Stomach (tissue), 19 donors: ENCODE measurements at places on chromosomes 16 and 17.
A peak's percentile ranks its signal among the peaks of the same experiment; 100 is the strongest.

DNA sequence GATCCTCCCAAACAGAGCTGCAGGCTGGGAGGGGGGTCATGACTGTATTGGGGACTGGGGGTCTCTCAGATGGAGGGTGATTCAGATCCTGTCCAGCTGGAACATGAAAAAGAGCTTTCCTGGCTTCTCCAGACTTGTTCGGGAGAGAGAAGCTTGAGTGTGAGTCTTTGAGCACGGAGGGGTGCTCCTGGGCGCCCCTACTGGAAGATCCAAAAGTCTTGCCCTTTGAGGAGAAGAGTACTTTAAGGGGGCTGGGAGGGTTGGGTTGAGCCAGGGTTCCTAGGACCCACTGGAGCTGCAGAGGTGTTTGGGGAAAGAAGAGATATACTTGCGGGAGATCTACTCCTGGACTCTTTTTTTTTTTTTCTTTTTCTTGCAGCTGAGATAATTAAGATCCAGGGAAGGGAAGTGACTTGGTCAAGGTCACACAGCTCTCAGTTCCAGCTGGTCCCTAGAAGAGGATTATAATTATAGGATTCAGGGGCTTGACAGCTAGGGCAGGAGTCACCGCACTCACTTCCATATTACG is 8.4 kb downstream of the RARA start:
- H3K27me3 ChIP-seq: no peaks in the 10 kb centered on the region
- peak overlapping the region; percentile 81 for H3K4me3 ChIP-seq
- DNase-seq: peak; percentile 78
- H3K4me1 ChIP-seq: peaks cover 96% of the 10 kb centered on the region

- H3K27ac ChIP-seq: no peak overlapping the region
- no peak overlapping the region for H3K4me3 ChIP-seq
- no peaks in the 10 kb centered on the region for H3K27me3 ChIP-seq
- peaks cover 15% of the 10 kb centered on the region for H3K4me1 ChIP-seq
These were observed 36.4 kb downstream of the CDK5R1 start for GRCh38 chr17:32523017-32523680.

DNA sequence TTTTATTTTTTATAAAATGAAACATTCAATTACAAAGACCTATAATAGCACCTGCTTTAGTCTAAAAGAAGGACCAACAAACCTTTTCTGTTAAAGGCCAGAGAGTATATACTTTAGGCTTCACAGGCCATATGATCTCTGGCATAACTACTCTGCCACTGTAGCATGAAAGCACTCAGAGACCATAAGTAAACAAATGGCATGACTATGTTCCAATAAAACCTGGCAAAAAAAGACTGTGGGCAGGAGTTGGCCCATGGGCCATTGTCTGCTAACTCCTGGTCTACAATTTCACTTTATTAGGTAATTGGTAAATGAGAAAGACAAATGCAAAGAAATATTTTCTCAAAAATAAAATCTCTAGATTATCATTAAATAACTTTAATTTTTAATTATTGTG is 14.9 kb downstream of the CEP112 start:
- no peak overlapping the region for H3K4me3 ChIP-seq
- H3K27me3 ChIP-seq: no peaks in the 10 kb centered on the region
- no peaks in the 10 kb centered on the region for H3K4me1 ChIP-seq
- H3K36me3 ChIP-seq: peaks cover 19% of the 10 kb centered on the region
- DNase-seq: no peak
- no peak overlapping the region for H3K27ac ChIP-seq

GRCh38 chr16:66484453-66485213 is 57.5 kb downstream of the BEAN1 start:
- H3K4me1 ChIP-seq: peaks cover 12% of the 10 kb centered on the region
- no peak overlapping the region for H3K27ac ChIP-seq
- no peak overlapping the region for H3K4me3 ChIP-seq
- no peaks in the 10 kb centered on the region for H3K36me3 ChIP-seq
- H3K27me3 ChIP-seq: no peaks in the 10 kb centered on the region

- no peak overlapping the region for H3K27ac ChIP-seq
- no peaks in the 10 kb centered on the region for H3K27me3 ChIP-seq
- no peaks in the 10 kb centered on the region for H3K36me3 ChIP-seq
- DNase-seq: no peak
- no peak overlapping the region for H3K4me3 ChIP-seq
These were observed 7.8 kb downstream of the NACA2 start for GRCh38 chr17:61583242-61583641.

DNA sequence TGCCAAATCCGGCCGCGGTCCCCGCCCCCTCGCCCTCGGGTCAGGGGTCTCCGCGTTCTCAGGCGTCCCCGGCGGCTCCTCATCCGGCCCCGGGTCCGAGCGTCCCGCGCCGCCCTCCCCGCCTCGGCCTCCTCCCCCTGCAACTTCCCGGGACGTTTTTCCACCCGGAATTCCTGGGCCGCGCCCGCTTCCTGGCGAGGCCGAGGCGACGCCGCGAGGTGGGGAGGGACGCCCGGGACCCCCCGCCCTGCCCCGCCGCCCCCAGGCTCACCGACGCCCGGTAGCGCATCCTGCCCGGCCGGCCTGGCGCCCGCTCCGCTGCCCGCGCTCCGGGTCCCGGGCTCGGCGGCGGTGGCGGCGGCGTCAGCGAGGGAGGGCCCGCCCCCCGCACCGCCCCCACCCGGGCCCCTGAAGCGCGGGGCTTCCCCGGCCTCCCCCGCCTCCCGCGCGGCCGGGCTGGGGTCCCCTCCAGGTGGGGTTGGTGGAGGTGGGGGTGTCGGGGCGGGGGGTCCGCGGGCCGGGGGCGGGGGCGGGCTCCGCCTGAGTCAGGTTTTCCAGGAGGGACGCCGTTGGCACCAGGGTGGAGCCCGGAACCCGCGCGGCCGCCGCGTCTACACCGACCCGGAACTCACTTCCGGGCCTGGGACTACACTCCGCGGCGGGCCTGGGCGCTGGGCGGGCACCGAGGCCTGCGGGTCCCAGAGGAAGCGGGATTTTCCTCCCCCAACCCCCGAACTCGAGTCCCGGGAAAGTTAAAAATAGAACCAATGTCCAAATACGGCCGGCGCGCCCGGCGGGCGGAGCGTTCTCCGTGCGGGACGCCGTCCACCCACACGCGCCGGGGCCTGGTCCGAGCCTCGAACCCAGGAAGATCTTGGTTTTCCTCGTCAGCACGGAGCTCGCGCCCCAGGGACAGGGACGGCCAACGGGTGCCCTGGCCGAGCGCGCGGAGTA is 6.8 kb downstream of the MYO1C start:
- H3K36me3 ChIP-seq: peaks cover 20% of the 10 kb centered on the region
- peak overlapping the region; percentile 96 for H3K27ac ChIP-seq
- peaks cover 89% of the 10 kb centered on the region for H3K4me1 ChIP-seq
- H3K27me3 ChIP-seq: no peaks in the 10 kb centered on the region

DNA sequence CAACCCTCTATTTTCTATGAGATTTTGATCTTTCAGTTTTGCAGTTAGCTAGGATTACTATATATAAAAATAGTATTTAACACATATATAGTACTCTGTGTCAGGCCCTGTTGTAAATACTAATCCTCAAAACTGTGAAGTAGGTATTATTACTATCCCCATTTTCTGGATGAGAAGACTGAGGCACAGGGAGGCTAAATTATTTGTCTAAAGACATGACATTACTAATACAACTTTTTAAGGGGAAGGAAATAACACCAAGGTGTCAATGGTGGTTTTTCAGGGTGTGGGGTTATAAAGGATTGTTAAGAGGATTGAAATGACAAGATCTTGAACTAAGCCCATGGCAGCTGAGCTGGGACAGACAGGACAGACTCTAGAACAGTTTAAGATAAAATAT is 4.1 kb upstream of the WSB1 start:
- no peak overlapping the region for H3K4me3 ChIP-seq
- H3K4me1 ChIP-seq: peaks cover 4% of the 10 kb centered on the region
- H3K27ac ChIP-seq: no peak overlapping the region
- DNase-seq: no peak

DNA sequence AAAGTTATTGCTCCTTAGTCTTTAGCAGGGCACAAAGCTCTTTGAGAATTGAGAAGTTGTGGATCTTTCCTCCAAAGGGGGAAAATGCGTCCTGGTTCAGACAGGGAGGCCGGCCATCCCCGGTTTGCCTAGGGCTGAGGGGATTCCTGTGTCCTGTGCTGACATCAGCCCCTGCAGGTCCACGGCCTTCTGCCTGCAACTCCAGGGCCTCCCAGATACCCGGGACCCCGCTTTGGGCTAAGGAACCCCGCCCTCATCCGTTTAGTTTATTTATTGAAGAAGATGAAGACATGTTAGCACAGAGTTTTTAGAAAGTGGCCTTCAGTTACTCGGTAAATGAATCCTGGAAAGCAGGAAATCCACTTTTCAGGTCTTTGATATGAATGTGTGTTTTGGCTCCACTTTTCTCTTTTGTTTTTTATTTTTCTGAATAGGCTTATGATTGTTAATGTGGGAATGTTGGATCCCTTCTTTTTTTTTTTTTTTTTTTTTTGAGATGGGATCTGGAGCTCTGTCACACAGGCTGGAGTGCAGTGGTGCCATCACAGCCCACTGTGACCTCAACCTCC is 65.6 kb downstream of the CRISPLD2 start:
- DNase-seq: no peak
- peak overlapping the region; percentile 2 for H3K4me3 ChIP-seq
- H3K27me3 ChIP-seq: no peaks in the 10 kb centered on the region
- H3K27ac ChIP-seq: peak overlapping the region; percentile 67
- peaks cover 83% of the 10 kb centered on the region for H3K36me3 ChIP-seq

DNA sequence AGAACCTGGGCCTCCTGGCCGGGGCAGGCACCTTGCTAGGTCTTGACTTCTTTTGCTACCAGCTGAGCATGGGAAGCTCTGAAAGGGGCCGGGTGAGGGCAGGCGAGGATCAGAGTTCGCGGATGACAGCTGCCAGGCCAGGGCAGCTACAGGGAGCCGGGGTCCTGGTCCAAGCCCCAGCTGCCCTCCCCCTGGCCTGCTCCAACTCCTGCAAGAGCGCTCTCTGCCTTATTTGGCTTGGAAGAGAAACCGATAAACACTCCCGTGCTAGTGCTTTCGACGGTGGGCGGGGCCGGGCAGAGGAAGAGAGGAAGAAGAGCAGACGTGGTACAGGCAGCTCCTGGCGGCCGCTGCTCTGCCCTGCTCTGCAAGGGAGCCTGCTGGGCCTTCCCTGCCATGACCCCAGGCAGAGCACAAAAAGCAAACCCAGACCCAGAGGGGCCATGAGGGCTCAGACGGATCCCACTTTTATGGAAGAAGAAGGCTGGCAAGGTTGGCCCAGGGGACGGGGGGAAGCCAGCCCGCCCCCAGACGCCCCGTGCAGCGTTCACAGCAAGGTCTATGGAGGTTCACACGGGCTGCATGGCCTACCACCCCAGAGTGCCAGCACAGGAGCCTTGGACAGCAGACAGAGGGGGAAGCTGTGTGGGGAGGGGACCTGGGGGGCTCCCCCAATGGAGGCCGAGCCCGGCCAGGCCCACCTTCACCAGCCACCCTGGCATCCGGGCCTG is 25.6 kb downstream of the PIEZO1 start:
- H3K4me1 ChIP-seq: peaks cover 78% of the 10 kb centered on the region
- H3K27me3 ChIP-seq: no peaks in the 10 kb centered on the region
- peak overlapping the region; percentile 16 for H3K27ac ChIP-seq
- DNase-seq: peak; percentile 55
- no peak overlapping the region for H3K4me3 ChIP-seq
- peaks cover 21% of the 10 kb centered on the region for H3K36me3 ChIP-seq

DNA sequence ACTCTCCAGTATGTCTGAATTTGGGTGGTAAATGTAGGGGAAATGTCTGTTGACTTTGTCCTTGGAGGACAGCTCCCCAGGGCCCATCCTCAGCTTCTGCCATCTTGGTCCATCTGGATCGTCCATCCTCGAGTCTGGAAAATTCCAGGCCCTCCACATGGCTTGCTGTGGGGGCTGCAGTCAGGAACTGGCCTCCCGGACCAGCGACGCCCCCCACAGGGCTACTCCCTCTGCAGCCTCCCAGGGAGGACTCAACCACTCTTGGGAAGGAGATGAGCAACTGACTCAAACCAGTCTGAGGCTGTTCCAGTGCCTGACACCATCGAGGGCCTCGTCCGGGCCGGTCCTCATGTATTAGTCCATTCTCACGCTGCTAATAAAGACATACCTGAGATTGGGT is 5.5 kb upstream of the ZG16B start:
- H3K4me3 ChIP-seq: no peak overlapping the region
- peaks cover 71% of the 10 kb centered on the region for H3K27me3 ChIP-seq
- DNase-seq: no peak
- no peaks in the 10 kb centered on the region for H3K36me3 ChIP-seq
- no peak overlapping the region for H3K27ac ChIP-seq

DNA sequence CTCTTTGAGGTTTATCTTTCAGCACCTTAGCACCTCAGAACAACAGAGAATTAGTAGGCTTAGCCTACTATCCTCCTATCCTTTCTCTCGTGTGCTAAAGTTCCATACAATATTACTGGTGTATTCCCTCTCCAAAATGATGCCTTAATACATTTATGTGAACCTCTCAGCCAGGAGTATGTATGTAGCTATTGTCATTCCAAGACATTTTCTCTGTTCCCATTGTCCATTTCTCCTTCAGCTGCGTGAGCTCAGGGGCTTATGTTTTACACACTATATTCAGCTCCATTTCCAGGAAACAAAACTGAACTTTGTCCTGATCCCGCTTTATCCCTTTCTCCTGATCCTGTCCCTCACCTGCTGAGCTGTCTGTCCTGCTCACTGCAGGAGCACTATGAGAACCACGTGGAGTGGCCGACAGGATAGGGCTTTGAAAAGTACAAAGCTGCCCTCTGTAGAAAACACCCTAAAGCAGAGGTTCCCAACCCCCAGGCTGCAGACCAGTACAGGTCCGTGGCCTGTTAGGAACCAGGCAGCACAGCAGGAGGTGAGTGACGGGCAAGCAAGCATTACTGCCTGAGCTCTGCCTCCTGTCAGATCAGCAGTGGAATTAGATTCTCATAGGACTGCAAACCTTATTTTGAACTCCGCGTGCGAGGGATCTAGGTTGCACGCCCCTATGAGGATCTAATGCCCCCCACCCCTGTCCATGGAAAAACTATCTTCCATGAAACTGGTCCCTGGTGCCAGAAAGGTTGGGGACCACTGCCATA is 55.7 kb downstream of the CENPV start:
- no peaks in the 10 kb centered on the region for H3K27me3 ChIP-seq
- H3K4me3 ChIP-seq: no peak overlapping the region
- peak overlapping the region; percentile 43 for H3K27ac ChIP-seq
